CD4-positive, alpha-beta T cell treated with Interleukin-1 beta for 1 hour (primary cell): ENCODE measurements at places on chromosomes 13 and 19.

DNA sequence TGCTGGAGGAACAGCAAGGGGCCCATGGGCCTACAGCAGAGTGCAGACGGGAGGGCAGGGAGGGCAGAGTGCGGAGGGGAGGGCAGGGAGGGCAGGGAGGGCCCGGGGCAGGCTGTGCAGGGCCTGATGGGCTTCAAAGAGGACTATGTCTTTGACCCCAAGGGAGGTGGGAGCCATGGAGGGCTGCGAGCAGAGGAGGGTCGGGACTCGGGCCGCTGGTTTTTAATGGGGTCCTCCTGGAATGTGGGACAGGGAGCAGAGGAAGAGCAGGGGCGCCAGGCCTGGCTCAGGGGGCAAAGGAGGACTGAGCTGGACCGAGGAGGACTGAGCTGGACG lies 3.6 kb downstream of the PIP5K1C start:
- no peak for DNase-seq

GRCh38 chr13:106530980-106531481 lies 4.4 kb downstream of the EFNB2 start:
- DNase-seq = no peak

DNA sequence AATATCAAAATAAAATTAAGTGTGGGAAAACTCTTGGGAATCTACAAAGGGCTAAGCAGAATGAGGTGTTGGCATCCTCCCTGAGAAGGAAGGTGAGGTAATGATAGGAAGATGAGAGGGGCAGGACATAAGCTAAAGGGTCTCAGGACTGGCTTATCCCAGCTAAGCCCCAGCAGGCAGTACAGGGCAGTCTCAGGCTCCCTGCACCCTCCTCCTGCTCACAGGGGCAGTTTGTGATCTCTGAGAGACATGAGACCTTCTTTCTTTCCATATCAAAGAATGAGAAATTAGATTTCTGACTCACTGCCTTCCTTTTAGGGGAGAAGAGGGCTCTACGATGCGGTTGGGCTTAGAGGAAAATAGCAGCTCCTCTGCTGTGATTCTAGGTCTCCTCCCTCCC lies 571.0 kb downstream of the IRS2 start:
- no peak for DNase-seq

DNA sequence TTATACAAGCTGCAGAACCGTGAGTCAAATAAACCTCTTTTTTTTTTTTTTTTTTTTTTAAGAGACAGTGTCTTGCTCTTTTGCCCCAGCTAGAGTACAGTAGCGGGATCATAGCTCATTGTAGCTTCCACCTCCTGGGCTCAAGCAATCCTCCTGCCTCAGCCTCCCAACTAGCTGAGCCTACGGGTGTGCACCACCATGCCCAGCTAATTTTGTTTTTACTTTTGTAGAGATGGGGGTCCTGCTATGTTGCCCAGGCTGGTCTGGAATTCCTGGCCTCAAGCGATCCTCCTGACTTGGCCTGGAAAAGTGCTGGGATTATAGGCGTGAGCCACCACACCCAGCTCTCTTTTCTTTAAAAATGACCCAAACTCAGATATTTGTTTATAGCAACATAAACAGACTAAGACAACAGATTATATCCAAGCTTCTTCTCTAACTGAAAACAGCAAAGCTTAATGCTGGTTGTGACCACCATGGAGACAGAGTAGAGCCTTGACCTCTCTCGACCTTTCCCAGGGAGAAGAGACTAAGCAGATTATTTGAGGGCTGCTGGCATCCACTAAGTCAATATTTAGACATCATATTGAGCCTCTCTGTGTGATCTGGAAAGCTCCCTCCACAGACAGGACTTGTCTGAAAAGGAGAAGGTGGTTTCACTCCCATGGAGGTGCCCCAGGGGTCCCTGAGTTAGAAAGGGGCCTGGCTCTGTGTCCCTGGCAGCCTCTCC lies 150.0 kb downstream of the KCTD15 start:
- no peak for DNase-seq

- DNase-seq = no peak
Measured at GRCh38 chr13:43797869-43798268, 11.1 kb upstream of the ENOX1 start.

DNA sequence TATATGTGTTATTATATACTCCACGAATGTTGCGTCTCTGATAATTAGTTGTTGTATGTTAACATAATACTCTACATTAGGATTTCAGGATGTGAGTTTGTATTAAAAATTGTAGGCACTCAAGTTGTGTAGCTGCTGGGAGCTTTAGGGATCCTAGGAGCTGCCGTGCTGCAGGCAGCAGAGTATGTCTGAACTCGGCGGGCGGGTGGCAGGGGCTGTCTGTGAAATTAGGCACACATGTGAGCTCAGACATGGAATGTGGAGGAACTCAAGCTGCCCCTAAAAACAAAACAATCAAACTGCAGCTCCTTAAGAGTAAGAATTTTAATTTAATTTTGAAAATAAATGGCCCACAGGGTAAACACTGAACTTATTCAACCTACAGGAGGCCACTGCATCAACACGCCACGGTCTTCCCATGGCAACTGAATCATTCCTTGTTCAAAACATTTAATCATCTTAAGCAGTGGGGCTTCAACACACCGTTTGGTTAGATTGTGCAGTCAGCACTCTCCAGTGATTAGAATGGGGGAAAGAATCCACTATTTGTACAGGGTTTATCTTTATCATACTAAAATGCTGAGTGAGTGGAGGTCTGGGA lies 22.7 kb downstream of the SERTM1 start:
- DNase-seq = no peak

DNA sequence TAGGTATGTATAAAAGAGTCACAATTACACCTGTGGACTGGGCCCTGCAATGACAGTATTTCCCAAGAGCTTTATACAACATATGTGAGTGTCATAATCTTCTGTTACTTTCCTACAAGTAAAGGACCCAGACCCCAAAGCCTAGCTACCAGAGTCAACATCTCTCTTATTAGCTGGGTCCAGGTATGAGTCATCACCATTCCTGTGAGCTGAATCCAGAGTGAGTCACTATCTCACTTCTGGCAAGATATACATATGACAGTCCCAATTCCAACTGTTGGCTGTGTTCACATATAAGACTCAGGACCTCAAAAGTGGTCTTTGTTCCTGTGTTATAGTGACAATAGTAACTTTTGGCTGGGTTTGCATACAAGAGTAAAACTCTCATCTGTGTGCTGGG lies 46.7 kb downstream of the ZNF729 start:
- DNase-seq = no peak

DNA sequence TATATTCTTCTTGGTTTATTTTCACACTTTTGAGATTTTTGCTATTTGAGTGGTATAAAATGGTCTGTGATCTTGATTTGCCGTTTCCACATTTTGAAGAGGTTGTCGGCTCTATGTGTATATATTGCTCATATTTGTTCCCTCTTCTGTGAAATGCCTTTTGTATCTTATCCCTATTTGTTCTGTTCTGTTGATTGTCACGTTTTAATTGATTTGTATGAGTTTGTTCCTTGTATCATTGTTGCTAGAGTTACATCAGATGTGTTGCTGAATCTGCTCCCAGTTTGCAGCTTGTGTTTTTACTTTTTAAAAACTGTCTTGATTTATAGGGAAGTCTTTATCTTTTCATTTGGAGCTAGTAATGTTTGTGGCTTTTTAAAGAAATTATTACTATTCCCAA lies 17.1 kb downstream of the USPL1 start:
- no peak for DNase-seq

DNA sequence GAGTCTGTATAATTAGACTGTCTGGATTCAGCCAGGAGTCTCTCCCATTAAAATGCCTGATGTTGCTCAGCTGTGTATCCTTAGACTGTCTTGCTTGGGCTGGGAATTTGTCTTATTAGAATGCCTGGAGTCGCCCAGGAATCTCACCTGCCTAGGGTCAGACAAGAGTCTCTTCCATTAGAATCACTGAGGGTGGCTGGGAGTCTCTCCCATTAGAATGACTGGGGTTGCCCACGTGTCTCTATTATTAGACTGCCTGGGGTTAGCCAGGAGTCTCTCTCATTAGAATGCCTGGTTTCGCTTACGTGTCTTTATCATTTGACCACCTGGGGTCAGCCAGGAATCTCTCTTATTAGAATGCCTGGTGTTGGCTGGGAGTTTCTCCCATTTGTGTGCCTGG lies 1450.0 kb downstream of the UQCRFS1 start:
- DNase-seq = no peak

DNA sequence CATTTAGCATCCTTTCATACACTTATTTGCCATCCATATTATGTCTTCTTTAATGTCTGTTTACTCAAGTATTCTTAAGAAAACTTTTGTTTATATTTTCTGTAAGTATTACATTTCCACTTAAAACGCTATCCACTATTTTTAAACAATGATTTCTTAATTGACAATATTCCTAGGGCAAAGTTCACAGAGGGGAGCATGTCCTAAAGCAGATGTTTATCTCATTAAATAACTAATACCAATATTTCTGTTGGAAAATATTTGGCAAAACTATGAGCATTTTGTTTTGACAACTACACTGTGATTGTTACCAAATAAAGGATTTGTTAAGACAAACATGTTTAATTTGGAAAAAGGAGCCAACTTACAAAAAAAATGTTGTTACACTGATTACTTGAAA lies 643.3 kb downstream of the SLITRK5 start:
- DNase-seq = no peak

GRCh38 chr19:47357788-47358680 lies 8.9 kb downstream of the DHX34 start:
- DNase-seq = no peak

DNA sequence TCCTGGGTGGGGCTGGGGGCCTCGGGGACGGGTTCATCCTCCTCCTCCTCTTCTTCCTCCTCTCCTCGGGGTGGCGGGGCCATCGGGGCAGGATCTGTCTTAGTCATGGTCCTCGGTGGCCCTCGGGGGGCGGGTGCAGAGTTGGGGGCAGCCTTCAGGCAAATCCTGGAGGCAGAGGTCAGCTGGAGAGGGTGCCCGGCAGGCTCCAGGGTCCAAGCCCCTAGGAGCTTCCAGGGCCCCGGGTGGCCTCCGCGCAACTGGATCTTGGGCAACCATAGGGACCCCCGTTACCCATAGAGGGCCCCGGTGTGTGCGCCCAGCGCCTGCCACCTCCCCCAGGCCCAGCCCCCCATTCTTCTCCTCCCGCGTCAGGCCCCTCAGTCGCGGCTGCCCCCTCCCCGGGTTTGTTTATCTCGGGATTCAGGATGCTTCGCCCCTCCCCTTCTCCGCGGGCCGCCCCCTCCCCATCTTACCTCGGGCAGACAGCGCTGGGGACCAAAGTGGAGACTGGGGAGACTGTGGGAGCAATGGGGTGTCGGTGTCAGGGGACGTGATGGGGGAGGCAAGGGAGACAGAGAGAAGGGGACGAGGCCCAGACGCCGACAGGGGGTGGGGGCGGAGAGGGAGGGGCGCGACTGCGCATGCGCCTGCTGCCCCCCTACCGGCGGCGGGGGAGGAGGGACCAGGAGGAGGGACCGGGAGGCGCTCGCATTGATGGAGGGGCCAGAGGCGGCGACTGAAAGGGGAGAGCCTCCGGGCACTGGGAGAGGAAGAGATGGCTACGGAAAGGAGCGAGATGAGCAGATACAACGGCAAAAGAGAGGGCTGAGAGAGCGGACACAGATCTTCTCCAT lies at the start of gene CLIP3:
Gene CLIP3, minus strand, starts transcription at position 623 of the 854 bp plus-strand sequence. Its CDS starts 516 bp downstream, at position 107.
- peak; percentile 45 for DNase-seq

- DNase-seq = no peak
Measured at GRCh38 chr13:101916108-101916774, 463.8 kb downstream of the ITGBL1 start.

GRCh38 chr13:97485320-97485719 lies 51.4 kb downstream of the RAP2A start:
- no peak for DNase-seq

DNA sequence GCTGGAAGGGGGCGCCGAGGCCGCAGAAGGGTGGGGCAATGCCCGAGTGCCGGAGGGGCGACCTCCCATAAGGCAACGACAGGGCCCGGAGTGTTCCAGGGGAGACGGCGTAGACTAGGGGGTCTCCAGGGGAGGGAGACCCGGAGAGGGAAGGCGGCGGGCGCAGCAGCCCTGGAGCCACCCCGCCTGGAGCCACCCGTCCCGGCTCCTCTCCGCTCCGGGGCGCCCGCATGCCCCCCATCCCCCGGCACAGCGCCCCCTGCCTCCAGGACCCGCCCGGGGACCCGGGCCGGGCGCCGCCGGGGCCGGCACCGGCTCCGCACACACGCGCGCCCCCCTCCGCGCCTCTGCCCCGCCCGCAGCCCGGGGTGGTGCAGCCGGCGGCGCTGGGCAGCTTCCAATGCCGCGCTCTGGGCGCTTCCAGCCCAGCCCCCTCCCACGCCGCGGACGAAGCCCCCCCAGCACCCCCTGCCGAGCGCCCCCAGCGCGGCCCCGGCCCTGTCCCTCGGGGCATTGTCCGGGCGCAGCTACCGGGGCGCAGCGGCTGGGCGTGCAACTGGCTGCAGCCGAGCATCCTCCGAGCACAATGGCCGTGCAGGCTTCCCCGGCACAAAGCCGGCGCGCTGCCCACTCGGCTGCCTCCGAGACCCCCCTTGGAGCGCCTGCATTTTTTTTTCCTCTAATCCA lies 519 bp downstream of the PTPRS start:
- no peak for DNase-seq

DNA sequence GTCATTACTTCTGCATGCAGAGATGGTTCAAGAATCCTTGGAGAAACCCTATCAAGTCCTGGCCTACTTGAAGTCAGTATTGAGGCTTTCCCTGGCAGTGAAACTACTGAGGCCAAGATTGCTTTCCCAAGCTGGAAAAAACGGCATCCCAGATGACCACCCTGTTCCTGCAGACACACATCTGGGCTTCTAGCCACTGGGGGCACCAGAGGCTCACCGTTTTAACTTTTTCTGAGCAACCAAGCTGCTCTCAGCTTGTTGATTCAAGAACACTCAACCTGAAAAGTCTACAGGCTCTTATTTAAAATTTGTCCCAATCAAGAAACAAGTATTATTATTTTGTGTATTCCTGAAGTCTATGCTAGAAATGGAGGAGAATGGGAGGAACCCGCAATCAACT lies 66.6 kb downstream of the SPRYD7 start:
- DNase-seq = no peak

GRCh38 chr19:17205237-17206140 lies 9.7 kb upstream of the USE1 start:
- DNase-seq = peak; percentile 64

- no peak for DNase-seq
Measured at GRCh38 chr13:20713751-20714150, 10.3 kb downstream of the IL17D start.

GRCh38 chr19:50994129-50994528 lies 7.3 kb downstream of the KLK8 start:
- DNase-seq = no peak

DNA sequence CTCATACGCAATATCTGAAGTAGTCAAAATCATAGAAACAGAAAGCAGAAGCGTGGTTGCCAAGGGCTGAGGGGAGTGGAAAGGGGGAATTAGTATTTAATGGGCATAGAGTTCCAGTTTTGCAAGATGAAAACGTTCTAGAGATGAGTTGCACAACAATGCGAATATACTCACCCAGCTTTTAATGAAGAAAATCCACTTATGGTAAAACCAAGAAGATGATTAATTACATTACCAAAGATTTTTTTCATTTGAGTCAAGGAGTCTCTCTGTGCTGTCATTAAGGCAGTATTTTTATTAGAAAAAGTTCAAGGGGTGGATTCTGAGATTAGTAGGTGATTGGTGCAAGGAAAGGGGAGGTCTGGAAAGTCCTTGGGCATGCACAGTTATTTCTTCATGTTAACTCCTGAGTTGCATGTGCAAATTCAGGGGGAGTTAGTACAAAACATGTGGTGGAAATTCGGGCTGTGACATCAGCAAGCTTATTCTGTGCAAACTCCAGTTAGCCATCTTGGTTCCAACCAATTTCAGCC lies 6.9 kb upstream of the CBY2 start:
- no peak for DNase-seq
